ENCODE measurements at places on chromosomes 12 and 14.
A peak's percentile ranks its signal among the peaks of the same experiment; 100 is the strongest.

- no peak for DNase-seq
Observed at GRCh38 chr14:69812711-69813110, 15.7 kb upstream of the SLC10A1 start.

DNA sequence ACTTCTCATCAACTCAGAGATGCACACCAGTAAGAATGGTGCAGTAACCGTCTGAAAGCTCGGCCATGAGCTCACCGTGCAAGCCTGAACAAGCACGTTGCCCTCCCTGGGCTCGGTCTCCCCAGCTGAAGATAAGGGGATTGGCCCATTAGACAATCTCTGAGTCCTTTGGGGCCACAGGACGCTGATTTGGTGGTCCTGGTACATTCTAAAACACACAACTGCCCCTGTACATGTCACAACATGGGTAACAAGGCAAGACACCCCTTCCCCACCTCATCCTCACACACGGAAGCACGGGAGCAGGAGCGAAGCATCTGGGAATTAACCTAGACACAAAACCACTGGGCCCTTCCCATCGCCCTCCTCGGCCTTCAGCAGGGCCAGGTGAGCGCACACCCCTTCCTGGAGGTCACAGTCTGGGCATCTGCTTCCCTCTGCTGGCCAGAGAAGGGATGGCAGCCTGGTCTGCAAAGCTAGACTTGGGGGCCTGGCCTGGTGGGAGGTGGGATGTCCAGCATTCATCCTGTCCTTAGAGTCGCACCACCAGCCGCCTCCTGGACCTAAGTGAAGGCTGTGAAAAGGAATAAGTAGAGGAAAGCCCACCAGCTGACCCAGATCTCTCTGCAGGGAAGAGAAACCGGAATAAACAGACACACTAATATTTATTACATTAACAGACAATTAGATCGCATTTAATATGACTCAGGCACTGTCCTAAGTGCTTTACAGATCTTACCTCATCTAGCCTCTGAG lies 18.9 kb upstream of the SMUG1 start:
- DNase-seq = peak; percentile 64

- no peak for DNase-seq
Observed at GRCh38 chr14:95679148-95679815, 6.9 kb upstream of the TCL1B start.

GRCh38 chr12:101792046-101792931 lies 38.5 kb downstream of the GNPTAB start:
- DNase-seq = peak; percentile 46

GRCh38 chr12:109510196-109510595 lies 32.8 kb downstream of the UBE3B start:
- no peak for DNase-seq

DNA sequence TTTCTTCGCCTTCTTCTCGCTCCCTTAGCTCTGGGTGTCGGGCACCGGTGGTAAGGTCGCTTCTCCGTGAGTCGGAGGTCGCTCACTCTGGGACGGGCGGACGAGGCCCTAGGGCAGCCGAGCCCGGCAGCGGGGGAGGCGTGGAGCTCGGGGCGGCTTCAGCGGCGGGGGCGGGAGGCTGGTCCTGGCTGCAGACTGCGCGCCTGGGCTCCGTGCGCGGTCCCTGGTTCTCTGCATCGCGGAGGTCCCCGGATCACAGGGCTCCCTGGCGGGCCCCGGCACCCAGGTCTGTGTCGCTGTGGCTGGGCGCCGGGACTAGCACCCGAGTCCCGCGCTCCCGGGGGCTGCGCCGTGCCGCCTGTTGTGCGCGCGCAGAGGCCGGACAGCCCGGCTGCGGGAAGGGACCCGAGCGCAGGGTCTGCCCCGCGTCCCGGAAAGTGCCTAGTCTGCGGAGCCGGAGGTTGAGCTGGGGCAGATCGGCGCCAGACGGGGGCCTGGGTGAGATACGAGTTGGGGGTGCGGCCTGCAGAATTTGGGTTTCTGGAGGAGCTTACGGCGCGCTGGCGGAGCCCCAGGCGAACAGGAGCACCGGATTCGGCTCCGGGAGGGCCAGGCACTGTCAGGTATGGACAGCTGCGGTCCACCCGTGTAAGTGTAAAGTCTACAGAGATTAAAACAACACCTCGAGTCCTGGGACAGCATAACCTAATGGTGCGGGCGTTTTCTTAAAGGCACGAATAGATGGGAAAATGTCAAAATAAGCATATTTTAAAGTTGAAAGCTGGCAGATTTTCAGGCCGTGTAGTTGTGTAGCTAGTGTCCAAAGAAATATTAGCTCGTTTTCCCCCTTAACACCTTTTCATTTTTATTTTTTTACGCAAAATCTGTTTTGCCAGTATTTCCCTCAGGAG lies 713 bp downstream of the FRMD6 start:
- no peak for DNase-seq

DNA sequence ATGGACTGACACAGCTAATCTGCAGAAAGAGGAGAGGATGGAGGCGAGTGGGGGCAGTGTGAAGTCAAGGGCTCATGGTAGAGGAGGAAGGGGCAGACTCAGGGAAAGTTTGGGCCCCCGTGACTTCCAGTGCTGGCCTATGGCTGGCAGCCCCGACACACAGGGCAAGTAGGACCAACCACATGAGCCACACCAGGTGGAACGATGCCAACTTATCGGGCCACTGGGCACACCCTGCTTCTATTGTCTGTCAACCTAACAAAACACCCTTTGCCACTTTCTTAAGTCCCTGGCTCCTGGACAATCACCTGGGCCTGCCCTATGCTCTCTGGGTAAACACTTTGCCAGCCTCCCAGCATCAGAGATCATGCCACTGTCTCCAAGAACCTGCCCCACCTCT lies 65.2 kb upstream of the PSMC1 start:
- no peak for DNase-seq

DNA sequence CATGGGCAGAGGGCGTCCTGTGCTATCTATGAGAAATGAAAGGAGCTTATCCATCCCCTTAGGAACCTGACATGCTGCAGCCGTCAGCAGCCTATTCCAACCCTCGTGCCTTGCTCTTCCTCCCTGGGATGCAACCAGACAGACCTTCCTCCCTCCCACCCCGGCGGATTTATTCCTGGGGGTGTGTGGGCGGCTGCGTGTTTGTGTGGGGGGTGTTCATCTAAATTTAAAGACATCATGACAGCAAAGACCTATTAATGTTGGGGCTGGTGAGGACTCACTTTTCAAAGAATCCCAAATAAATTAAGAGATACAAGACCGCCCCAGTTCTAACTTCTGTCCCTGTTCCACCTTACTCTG lies 52.0 kb downstream of the WSCD2 start:
- DNase-seq = no peak
